ENCODE measurements at places on chromosomes 3 and 15.

- no peak for DNase-seq
Observed at GRCh38 chr3:72990701-72991395, 5.8 kb upstream of the PPP4R2 start.

- DNase-seq, result no peak
Observed at GRCh38 chr3:30034246-30034991, 572.0 kb upstream of the TGFBR2 start.

GRCh38 chr3:192818126-192818525 lies 90.8 kb upstream of the FGF12 start:
- no peak for DNase-seq

DNA sequence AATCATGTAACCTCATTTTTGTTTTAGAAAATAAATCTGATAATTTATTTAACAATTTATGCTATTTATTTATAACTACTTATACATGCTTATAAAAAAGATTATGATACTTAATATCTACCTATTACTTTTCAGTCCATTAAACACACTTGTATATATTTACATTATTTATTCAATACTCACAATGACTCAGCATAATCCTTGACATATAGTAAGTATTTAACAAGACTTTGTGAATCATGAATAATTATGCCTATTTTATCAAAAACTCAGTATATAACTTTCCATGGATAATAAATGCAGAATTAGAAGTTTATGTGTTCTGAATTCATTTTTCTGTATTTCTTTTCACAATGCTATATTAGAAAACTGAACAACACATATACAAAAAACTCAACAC lies 266.0 kb upstream of the STAC start:
- DNase-seq, result no peak

DNA sequence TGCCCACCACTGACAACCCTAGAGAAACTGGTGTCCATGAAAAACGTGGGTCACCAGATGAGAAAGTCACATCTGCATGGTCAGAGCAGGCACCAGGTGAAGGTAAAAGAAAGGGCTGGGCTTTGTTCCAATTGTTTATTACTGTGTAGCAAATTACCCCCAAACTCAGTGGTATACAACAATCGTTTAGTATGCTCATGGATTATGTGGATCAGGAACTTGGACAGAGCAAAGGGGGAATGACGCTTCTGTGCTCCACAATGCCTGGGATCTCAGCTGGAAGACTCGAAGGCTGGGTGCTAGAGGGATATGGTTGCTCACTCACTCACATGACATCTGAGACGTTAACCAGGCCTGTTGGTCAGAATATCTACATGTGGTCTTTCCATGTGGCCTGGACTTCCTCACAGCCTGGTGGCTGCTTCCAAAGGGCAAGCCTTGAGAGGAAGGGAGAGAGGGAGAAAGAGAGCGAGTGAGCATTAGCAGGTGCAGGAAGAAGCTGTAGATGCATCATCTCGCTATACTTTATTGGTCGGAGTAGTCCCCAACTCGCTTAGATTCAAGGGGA lies 44.9 kb downstream of the LPP start:
- DNase-seq, result no peak

- no peak for DNase-seq
Observed at GRCh38 chr3:167110901-167111300, 269.2 kb downstream of the ZBBX start.
